ENCODE measurements at places on chromosomes 13 and 19.

DNA sequence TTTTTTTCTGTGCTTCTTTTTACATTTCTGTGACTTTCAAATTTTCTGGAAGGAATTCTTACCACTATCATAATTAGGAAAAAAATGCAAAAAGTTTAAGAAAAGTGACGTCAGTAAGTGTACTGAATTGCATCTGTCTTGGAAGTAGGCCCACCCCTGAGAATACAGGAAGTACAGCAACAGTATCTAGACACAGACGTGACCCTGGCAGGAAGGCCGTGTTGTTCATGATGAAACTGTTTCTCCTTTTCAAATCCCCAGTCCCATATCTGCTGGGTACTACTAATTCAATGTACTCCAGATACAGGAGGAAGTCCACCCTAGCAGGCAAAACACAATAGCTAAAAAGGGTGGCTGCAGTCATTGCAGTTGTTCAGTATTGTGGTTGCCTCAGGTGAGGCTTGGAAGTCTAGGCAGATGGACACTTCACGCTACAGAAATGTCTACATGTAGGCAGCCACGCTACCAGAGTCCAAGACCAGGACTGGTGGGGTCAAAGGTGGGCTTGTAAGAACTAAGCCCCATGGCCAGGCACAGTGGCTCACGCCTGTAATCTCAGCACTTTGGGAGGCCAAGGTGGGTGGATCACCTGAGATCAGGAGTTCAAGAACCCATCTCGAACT lies 49.6 kb upstream of the MED4 start:
- no peak for DNase-seq
- H3K36me3 ChIP-seq = no peaks in the 10 kb centered on the region
- H3K4me3 ChIP-seq = no peak overlapping the region
- H3K4me1 ChIP-seq = peaks cover 33% of the 10 kb centered on the region

GRCh38 chr13:26377038-26377437 lies 123.1 kb downstream of the CDK8 start:
- H3K36me3 ChIP-seq = no peaks in the 10 kb centered on the region
- no peaks in the 10 kb centered on the region for H3K27me3 ChIP-seq
- H3K4me1 ChIP-seq = no peaks in the 10 kb centered on the region
- H3K4me3 ChIP-seq = no peak overlapping the region

DNA sequence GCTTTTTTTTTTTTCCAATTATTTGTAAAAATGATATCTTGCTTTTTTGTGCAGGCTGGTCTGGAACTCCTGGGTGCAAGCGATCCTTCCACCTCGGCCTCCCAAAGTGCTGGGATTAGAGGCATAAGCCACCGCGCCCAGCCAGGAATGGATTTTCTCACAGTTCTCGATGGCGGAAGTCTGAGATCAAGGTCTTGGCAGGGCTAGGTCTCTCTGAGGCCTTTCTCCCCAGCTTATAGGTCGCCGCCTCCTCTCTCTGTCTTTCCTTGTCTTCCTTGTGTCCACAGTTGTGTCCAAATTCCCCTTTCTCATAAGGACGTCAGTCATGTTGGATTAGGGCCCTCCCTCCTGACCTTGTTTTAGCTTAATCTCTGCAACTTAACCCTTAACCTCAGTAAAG lies 200.5 kb downstream of the UQCRFS1 start:
- no peaks in the 10 kb centered on the region for H3K4me1 ChIP-seq
- no peak for DNase-seq
- H3K36me3 ChIP-seq = no peaks in the 10 kb centered on the region

GRCh38 chr19:42276821-42277220 lies 7.8 kb downstream of the CIC start:
- H3K27me3 ChIP-seq = no peaks in the 10 kb centered on the region
- H3K27ac ChIP-seq = no peak overlapping the region
- no peak for DNase-seq

Data from activated B cell treated with CpG ODN at 0.5 μM for 24 hours (primary cell).